Activated naive CD4-positive, alpha-beta T cell treated with anti-CD3 and anti-CD28 coated beads, Interleukin-2, amount 50 U/mL, for 72 hours (primary cell): ENCODE measurements at places on chromosomes 6 and 20.

GRCh38 chr6:49556429-49556837 is 6.0 kb downstream of the C6orf141 start:
- DNase-seq = peak; percentile 9

GRCh38 chr6:75345413-75345812 is 60.8 kb upstream of the TMEM30A start:
- no peak for DNase-seq

DNA sequence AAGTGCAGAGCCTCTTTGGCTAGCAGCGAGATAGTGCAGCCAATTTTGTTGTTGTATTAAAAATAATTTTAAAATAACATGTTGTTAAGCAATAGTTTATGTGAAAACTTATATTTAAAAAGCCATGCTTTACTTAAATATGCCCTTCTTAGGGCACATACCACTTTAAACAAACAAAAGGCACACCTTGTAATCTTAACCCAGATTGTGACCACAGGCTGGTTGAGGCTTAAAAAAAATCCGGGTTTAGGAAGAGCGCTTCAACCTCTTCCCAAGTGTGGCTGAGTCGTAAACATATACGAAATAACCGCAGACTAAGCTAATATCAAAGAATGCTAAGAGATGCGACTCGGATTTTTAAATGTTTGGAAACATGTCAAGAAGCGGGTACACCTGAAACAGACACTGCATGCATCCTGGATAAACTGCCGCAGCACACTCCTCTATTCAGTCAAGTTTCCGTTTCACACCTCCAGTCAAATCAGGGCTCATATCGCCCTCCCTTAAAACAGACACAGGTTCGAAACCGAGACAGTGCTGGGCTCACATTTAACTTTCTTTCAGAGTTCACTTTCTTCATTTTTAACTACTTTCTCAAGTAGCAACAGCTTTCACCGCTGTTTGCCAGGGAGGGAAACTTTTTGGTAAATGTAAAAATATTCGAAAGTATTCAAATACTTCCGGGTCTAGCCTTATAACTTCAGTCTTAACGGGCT is 1.5 kb downstream of the DEK start:
- peak; percentile 39 for DNase-seq

GRCh38 chr6:43622541-43622940 is 6.5 kb downstream of the GTPBP2 start:
- DNase-seq = no peak

- DNase-seq = no peak
Measured at GRCh38 chr6:21847711-21848480, 254.3 kb downstream of the SOX4 start.

DNA sequence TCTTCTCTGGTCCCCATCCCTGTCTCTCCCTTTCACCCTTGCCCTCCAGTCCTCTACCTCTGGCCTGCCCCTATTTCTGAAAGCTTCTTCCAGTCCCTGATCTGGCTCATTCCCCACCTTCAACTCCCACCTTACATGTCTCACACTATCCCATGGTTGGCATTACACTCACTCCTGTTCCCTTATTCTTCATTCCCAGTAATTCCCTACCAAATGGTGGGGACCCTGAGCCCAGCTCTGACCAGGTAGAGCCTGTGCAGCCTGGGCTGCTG is 6.4 kb downstream of the TP53INP2 start:
- no peak for DNase-seq

GRCh38 chr6:68657374-68658139 is 22.5 kb downstream of the ADGRB3 start:
- no peak for DNase-seq

GRCh38 chr20:4949833-4950178 is 51.5 kb downstream of the SLC23A2 start:
- DNase-seq = no peak

DNA sequence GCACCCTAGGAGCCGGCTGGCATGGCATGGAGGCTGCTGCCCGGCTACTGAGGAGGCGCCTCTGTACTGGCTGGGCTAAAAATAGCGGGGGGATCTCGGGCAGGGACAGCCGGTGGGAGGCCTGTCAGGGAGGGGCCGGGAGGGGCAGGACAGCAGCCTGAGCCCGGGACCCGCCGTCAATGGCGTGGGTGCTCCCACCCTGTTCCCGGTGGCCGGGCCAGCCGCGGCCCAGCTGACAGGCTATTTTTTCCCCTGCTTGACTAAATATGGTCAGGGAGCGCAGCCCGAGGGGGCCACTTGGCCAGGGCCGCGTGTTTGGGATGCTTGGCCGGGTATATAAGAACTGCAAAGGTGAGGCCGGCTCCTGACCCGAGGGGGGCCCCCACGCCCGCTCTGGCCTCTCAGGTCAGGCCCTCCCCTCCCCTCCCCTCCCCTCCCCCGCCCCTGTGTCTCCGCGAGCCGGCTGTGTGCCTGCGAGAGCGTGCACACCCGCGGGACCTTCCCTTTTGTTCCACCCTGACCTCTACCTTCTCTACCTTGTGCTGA is 74.4 kb upstream of the GATA5 start:
- no peak for DNase-seq

DNA sequence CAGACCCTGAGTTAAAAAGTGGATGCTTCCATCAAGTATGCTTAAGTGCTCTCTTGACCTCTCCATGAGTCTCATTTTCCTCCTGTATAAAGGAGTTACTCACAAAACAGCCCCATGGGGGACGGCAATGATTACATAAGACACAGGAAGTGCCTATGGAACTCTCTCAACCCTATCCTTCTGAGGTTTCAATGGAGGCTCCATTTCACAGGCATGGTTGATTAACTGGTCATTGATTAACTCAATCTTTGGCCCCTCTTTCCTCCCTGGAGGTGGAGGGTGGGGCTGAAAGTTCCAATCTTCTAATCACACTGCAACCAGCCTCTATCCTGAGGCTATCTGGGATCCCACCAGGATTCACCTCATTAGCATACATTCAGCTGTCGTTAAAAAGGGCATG is 29.3 kb downstream of the CST8 start:
- DNase-seq = no peak

DNA sequence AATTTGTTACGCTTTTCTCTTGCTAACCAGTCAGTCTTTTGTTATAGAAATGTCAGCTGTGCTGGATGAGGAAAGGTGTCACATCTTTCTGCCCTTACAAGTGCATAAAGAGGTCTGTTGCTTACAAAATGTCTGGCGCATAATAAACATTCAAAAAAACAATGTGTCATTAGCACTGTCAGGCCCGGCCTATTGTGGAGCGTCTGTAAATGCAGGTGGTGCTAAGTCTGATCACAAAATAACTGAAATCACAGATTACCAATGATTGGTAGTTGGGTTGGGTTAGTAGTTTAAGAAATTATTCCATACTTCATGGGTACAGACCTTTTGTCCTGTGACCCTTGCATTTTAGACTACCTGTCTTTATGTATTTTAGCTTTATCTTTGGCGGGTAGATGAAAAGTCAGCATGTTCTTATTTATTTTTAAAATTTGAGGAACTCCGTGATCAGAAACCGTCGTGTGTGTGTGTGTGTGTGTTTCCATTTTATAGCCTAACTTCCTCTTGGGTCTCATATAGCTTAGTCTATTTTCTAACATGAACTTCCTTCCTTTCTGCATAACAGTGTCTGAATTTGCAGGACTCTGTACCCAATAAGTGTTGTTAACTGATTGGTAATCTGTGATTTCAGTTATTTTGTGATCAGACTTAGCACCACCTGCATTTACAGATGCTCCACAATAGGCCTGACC is 88.1 kb upstream of the IFNGR1 start:
- no peak for DNase-seq

DNA sequence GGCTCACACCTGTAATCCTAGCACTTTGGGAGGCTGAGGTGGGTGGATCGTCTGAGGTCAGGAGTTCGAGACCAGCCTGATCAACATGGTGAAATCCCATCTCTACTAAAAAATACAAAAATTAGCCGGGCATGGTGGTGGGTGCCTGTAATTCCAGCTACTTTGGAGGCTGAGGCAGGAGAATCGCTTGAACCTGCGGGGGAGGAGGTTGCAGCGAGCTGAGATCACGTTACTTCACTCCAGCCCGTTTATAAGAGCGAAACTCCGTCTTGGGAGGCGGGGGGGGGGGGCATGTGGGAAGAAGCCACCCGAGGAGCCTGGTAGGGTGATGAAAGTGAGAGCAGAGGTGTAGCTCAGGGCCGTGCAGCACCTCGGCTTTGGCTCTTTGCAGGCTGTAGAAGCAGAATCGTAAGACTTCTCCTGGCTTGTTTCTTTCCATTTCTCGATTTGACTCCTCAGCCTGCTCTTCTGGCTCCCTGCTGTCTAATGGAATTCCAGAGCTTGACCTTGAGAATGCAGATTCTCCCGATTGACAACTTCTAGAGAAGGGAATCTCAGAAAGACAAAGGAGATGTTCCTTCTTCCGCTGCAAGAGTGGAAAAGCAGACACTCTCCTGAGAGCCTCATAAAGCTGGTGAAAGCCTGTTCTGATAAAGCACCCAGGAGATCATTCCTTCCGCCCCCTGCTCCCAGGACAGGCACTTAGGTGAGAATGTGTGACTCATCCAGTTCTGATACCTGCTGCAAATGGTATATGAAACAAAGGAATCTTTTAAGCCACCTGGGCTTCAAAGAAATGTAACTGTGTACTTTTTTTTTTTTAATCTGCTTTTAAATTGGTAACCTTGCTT is 26.0 kb upstream of the PPP1R16B start:
- DNase-seq = no peak

- DNase-seq = no peak
Measured at GRCh38 chr6:138815797-138816528, 20.1 kb downstream of the ECT2L start.

DNA sequence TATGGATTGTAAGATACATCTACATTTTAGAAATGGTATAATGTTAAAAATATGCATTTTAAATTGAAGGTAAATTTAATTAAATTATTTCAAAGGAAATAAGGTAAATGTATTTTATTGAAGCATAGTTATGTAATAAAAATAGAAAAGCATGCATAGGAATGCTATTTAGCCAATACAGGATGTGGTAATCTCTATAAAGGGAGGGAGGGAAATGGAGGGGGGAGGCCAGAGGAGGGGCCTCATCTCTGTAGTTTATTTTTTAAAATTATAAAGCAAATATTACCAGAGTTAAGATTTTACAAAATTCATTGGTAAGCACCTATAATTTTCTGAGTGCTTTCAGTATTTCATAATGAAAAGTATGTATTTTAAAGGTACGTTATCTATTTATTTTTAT is 27.2 kb downstream of the SLC16A10 start:
- DNase-seq = no peak

GRCh38 chr6:148985499-148985898 is 238.7 kb downstream of the UST start:
- DNase-seq = no peak

DNA sequence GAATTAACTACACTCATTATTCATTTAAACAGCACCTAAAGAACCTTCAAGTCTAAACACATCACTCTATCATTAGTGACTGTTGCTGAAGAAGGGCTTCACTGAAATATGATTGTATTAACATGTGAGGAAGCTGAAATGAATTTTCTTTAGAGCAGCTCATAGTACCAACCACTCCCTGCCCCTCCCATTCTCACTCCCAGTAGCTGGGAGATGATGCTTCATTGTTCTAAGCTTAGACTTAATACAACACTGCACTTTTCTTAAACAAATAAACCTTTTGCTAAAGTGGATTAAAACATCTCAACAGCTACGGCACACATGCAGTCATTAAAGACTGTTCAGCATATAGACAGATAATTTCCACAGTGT is 63.1 kb downstream of the ATXN1 start:
- DNase-seq = no peak

- DNase-seq = no peak
Measured at GRCh38 chr6:39441301-39441700, 118.8 kb upstream of the KCNK16 start.

- no peak for DNase-seq
Measured at GRCh38 chr20:34201531-34201930, 39.7 kb upstream of the ASIP start.

DNA sequence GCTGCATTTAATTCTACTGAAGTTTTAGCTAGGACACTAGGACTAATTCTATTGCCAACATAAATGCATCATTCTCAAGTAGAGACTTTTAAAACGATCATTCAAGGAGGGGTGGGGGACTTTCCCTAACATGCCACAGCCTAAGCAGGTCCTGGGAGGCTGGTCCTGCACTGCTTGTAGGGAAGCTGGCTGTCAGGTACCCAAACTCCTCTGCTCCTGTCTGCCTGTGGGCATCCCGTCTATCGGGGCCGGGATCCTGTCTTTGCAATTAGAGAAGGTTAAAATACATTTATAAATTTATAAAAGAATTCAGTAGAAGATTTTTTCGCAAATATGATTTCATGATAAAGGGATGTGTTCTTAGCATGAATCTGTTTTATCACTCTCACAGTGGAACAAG is 51.6 kb upstream of the MPC1 start:
- DNase-seq = no peak

- DNase-seq = no peak
Measured at GRCh38 chr20:50138479-50139393, 14.8 kb downstream of the PEDS1 start.

DNA sequence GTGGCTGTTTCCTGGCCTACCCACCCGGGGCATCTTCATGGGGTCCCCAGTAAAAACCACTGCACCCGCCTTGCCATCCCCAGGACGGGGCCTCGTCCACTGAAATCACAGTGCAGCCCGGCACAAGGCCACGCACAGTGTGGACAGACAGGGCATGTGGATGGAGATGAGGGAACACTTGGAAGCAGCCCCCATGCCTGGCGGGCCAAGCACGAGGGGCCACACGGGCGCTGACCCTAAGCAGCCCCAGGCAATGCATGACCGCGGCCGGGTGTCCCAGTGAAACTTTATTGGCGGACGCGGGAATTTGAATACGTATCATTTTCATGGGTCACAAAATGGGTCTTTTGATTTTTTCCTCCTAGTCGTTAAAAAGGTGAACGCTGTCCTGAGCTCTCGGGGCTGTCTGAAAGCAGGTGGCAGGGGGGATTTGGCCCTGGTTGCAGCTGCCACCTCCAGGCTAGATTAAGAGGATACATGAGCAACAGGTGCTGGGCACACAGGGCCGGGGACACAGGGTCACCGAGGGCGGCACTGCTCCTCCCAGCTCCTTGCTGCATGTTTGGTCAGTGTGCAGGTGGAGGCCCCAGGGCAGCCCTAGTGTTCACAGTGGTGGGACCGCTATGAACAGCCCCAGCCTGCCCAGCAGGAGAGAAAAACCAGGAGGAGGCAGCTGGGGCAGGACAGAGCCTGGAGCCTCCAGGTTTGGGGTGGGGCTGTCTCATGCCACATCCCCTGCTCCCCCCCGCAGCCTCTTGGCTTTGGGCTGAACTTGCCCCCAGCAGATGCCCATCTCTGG is 74.9 kb upstream of the SLCO4A1 start:
- no peak for DNase-seq

DNA sequence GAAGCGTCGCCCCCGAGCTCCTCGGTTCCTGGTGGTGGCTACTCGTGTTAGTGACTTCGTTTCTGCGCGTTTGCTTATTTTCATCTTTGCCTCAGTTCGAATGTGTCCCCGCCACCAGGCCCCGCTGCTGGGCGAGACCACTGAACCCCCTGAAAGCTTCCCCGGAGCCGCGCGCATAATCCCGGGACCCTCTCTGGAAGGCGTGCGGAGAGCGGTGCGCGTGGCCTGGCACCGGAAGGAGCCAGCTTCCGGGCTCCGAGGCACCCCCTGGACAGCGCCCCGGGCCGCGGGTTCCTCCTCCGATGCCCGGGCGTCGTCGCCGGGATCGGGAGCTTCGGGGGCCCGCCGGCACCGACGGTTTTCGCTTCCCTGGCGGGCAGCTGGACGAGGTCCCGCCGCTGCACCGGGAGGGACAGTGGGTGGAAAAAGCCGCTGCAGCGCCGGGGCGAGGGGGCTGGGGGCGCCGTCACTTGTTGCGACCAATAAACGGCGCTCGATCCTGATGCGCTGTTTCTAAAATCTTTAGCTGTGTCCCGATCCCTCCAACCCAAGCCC is 643 bp upstream of the SLC35D3 start:
- DNase-seq = peak; percentile 11
